DMS153 (cell line): ENCODE measurements at places on chromosomes 6 and 20.

DNA sequence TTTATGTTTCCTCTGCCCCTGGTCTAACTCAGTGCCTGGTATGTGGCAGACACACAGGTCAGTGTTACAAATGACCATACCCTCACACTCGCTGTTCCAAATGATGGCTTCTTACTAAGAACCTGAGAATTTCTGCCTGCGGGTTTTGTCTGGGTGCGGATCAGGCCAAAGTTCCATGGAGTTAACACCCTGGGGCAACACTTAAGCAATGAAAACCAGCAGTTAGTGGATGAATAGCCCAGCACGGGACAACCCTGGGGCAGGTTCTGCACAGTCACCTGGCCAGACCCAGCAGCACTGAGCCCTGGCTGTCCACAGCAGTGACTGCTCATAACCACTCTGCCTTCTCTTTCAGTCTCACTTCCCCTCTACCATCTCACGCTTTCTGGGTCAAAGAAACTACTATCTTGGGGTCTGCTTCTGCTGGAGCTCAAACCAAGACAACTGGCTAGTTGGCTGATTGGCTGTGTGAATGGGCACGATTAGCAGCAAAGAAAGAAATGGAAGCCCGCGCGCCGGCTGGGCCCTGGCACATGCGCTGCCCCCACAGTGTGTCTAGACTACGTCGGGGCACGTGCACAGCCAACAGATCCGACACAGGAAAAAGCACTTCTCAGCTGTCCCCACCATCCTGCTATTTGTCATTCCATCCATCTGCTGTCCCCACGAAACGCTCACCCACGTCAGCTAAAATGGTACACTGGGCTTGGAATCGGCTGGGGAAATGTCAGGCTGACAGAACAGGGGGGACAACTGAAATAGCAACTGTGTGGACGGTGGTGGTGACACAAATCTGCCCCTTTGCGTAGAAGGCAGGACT lies 36.6 kb downstream of the MGME1 start:
- no peak for DNase-seq

DNA sequence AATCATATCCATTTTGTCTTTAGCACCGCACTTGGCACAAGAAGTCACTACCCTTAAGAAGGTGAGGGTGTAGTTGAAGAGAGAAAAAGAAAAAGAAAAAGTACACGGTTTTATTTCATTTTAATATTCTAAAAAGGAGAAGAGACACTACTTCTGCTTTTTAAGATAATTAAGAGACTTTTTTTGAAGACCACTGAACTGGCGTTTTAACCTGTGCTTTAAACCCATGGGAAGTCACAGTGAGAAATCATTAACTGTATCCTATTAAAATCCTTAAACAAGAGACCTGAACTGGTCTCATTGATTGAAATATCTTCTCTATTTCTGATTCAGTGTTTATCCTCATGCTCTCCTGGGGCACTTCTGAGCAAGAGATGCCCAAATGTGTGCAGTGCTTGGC lies 243.5 kb downstream of the TMEM242 start:
- DNase-seq = no peak

DNA sequence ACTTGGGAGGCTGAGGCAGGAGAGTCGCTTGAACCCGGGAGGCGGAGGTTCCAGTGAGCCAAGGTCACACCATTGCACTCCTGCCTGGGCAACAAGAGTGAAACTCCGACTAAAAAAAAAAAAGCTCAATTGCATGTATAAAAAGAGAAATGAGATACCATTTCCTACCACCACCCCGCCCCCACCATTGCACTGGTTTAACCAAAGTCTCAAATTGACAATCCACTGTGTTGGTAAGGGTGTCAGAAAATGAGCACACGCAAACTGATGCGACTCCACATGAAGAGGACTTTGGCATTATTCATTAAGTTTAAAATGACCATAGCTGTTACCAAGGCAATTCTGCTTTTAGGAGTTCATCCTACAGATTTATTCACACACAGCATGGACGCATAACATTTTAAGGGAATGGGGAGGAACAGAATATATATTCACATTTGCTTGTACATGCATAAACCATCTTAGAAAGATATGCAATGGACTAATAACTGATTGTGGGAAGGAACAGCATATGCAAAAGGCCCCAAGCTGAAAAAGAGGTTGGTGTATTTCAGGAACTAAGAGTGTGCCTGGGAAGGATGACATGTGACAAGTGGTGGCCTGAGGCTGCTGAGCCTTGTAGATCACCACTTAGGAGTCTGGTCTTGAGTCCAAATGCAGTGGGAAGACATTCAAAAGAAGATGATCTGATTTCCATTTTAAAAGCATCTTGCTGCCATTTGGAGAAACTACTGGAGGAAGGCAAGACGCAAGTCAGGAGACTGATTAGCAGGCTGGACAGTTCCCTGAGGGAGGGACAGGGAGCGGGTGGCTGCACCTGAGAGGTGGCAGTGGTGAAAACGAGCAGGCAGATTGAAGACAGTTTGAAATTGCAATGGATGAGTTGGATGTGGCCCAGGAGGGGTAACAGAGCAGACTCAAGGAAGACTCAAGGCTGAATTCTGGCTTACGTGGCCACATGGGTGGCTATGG lies 37.2 kb upstream of the PTPN1 start:
- no peak for DNase-seq

GRCh38 chr6:31577579-31577966 lies 2.2 kb downstream of the TNF start:
- DNase-seq = no peak

GRCh38 chr6:122997541-122998150 lies 1.6 kb downstream of the CLVS2 start:
- no peak for DNase-seq

GRCh38 chr6:107360476-107360875 lies 98.9 kb downstream of the PDSS2 start:
- no peak for DNase-seq

DNA sequence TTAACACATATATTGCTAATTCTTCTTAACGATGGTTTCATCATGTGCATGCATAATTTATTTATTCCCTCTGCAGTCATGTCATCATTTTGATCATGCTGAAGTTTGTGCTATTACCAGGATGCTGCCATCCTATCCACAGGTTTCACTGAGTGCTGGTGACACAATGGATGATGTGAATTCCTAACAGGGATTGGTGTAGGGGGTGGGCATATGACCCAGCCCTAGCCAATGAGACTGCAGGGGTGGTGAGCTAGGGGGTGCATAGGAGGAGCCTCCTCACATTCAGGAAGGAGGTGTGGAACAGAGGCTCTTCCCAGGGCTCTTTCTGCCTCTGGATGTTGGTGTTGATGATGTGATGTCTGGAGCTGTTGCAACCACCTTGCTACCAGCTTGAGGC lies 7.5 kb downstream of the CST5 start:
- DNase-seq = no peak

DNA sequence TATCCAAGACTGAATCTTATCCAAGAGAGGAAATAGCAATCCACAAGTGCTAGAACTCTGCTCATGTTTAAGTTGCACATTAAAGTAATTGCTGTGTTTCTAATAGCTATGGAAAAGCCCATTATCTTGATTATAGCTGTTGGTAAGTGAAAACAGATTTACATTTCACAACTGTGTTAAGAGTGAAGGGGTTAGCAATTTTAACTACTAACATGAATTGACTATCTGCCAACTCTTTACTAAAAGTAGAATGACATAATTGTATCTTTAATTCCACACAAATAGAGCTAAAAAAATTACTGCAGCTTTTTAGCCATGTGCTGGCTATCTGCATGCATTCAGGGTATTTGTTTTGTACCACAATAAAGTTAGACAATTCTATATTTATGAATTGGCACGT lies 277.9 kb upstream of the IRAK1BP1 start:
- no peak for DNase-seq

DNA sequence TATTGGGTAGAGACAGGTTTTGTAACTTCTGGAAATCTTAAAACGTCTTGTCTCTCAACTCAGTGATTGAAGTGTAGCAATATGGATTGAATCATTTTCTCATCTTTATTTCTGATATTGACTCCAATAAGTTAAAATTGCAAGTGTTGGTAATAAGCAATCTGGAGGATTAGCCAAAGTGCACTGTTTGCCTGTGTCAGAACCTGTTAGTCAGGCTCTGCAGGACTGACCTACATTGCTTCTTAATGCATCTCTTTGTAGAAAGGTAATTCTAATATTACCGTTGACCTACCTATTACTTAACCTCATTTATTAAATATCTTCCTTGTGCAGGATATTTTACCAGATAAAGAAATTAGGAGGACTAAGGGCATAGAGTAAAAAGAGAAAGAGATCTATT lies 484.0 kb upstream of the CITED2 start:
- no peak for DNase-seq

- DNase-seq = no peak
These were observed 69.0 kb downstream of the ZHX3 start for GRCh38 chr20:41248368-41249024.

DNA sequence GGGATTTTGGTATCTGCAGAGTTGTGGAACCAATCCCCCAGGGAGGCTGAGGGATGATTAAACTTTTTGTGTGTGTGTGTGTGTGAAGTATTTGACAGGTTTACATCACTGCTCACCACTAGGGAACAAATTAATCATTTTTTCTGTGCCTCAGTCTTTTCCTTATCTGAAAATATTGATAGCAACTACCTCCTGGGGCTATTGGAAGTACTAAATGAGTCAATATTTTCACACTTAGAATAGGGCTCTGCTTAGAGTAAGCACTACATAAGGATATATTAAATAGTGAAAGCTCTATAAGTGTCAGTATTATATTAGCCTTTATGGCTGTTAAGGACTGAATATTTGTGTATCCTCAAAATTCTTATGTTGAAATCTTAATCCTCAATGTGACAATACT lies 155.2 kb upstream of the UST start:
- no peak for DNase-seq

GRCh38 chr6:106750142-106750918 lies 121.0 kb downstream of the QRSL1 start:
- DNase-seq = peak; percentile 94

DNA sequence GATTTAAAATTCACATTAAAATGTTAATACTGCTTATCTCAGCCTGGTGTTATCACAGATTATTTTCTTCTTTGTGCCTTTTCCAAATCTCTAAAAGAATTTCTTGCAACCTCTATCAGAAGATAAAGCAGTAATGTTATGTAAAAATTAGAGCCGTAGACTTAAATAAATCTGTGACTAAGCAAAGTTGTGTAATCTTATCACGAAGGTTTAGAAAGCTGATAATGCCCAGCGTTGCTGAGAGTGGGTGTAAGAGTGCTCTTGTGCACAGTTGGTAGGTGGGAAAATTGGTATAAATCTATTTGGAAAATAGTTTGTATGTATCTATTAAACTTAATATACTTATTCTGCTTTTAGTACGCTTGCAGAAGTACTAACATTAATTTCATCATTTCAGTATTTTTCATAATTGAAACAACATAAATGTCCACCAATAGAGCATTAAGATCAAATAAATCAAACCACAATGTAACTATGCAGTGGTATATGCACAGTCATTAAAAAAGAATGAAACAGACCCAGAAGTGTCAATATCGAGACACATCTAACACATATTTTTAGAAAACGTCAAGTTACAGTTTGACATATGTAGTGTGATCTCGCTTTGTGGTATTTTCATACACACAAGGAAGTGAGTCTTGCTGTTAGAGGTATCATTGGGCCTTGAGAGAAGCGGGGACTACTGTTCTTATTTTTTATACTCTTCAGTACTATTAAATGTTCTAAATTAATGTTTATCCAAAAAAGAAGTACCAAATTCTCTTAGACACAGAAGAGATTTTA lies 54.4 kb upstream of the PBOV1 start:
- no peak for DNase-seq

DNA sequence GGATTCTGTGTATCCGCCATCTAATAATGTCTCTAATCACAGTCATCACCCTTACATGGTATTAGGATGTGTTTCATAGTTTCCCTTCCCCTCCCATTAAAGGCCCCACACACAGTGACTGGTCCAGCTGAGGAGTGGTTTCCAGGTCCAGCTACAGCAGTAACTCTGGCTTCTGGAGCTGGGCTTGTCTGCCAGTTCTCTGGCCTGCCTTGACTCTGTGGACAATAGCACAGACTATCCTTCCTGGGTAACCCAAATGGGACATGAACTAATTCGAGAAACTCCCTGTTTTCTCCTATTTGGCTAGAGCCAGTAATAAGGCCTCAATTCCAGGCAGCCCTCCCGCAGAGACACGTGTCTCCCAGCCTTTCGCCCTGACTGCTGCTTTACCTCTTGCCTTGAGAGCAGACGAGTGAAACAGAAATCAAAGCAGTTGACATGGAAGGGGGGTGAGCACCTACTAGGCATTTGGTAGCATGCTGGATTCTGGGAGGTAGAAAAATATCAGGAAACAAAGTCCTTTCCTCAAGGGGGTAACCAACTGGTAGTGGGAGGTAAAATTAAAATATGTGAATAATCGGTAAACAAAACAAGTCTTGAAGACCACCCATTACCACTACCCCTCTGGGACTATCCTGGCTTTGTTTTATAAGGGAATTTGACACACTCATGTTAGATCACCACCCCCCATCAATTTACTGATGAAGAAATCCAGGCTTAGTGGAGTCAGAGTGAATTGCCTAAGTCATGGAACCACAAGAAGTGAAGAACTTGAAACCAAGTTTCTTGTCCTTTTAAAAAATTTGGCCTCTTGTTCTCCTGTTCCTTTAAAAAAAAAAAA lies 1.2 kb downstream of the TRAF3IP2 start:
- DNase-seq = no peak

DNA sequence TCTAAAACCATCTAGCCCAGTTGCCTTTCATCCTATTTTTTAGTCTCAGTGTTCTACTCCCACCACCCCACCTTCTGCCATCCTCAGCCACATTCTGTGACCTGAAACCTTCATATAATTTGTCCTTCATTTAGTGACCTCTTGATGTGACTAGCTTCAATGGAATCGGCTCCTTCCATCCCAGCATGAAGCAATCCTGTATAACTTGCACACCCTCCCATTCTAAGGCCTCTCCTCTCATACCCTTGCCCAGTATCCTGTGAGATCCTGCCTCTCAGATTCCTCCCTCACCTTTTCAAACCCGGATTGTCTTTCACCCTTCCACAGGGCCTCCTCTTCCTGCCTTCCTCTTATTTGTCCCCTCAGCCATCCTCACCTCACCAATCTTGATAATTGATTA lies 3.1 kb downstream of the ZNF76 start:
- DNase-seq = no peak

DNA sequence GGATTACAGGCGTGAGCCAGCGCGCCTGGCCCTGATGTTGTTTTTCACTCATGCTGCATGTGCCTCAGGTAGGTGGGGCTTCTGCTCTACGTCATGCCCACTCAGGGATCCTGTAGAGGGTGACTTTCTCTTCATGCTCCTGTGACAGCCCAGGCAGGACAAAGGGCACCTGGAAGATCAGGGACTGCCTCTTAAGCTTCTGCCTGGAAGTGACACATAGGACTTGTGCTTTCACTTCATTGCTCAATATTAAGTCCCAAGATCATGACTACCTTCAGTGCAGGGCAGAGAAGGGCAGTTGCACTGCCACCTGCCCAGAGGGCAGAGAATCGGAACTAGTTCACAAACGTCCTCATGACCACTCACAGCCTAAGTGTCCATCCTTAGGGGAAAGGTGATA lies 249.5 kb upstream of the SULF2 start:
- no peak for DNase-seq

- DNase-seq = no peak
These were observed 231.2 kb upstream of the FOXQ1 start for GRCh38 chr6:1080453-1081337.
